Stimulated activated CD8-positive, alpha-beta memory T cell treated with anti-CD3 and anti-CD28 coated beads, Interleukin-4, amount 100 ng/mL, for 1 hour (primary cell): ENCODE measurements at places on chromosomes 6 and 20.

GRCh38 chr6:137233911-137234863, 15.0 kb upstream of the IFNGR1 start:
- no peak for DNase-seq

- no peak for DNase-seq
Measured at GRCh38 chr6:110552901-110553641, 76.7 kb upstream of the SLC22A16 start.

GRCh38 chr6:56699066-56699654, 56.5 kb upstream of the DST start:
- no peak for DNase-seq

DNA sequence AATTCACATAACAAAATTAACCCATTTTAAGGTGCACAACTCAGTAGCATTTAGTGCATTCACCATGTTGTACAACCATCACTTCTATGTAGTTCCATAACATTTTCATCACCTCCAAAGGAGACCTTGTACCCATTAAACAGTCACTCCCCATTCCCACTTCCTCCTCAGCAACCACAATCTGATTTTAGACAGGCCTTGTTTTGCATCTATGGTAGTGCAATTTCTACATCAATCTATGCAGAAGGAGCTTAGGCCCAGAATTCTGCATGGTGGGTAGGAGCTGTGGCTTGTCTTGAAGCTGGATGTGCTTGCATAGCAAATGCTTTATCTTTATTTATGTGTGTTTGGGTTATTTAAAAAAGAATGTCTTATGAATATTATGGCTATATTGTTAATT, 13.5 kb upstream of the HLA-DQA1 start:
- no peak for DNase-seq

GRCh38 chr6:54993294-54993693, 146.7 kb downstream of the FAM83B start:
- DNase-seq = no peak
